ENCODE measurements at places on chromosomes 13 and 19.

- no peak for DNase-seq
These were observed 220.7 kb upstream of the MIR17HG start for GRCh38 chr13:91126806-91127205.

DNA sequence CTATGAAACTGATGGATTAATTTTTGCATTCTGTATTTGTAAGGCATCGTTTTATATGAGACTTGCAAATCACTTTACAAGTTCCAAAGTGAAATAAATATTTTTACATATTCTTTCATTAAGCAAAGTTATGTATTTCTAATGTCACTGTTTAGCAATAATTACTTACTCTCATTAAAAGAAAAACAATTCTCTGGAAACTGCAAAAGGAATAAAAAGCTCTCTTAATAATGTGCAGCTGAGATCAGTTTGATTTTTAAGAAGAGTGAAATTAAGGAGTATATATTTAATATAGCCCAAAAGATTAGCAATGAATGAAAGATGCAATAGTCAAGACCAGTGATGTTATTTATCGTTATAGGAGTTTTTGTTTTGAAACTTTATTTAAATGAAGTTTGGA lies 155.2 kb downstream of the GPC5 start:
- DNase-seq, result no peak

- no peak for DNase-seq
These were observed at the start of gene C5AR2 for GRCh38 chr19:47331931-47332547. TSS of gene C5AR2 (plus strand) at chr19:47332175. CDS start at chr19:47340800, 8,625 bp downstream.

- DNase-seq, result no peak
These were observed 33.4 kb downstream of the ABCC4 start for GRCh38 chr13:95267662-95268342.

GRCh38 chr19:39679056-39679790 lies 23.5 kb downstream of the LGALS16 start:
- DNase-seq, result no peak

GRCh38 chr19:44712864-44713515 lies 14.0 kb downstream of the CEACAM16 start:
- DNase-seq, result no peak

GRCh38 chr13:39965309-39965708 lies 309.8 kb downstream of the COG6 start:
- no peak for DNase-seq

GRCh38 chr19:14686411-14686810 lies 3.4 kb upstream of the ZNF333 start:
- no peak for DNase-seq

- DNase-seq, result no peak
These were observed 2.2 kb downstream of the GNA11 start for GRCh38 chr19:3096267-3096901.

DNA sequence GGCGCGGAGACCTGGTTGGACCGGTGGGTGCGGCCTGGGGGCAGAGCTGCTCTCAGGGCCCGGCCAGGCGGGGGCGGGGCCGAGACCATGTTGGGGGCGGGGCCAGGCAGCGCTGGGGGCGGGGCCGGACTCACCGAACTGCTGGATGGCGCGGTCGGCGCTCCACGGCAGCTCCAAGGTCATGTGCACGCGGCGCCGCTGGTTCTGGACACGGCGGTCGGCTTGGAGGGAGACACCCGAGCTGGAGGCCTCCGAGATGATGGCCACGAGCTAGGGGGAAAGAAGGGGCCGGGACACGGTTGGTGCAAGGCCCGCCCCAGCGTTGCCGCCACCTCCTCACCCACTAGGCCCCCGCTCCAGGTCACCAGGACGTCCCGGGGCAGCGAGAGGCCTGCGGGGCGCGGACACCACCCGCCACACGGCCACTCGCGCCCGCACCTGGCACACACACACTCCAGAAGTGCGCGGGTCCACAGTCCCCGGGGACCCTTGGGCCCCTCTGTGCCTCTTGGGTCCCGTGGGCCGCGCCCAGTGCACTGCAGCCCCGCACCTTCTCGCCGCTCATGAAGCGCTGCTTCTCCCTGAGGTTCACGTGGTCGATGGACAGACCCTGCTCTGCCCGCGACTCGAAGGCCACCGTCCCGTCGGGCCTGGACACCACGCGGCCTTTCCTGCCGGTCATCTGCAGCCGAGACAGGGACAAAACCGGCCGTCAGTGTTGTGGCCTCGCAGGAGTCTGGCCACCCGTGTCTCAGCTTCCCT lies 8.7 kb downstream of the GPX4 start:
- DNase-seq, result no peak

DNA sequence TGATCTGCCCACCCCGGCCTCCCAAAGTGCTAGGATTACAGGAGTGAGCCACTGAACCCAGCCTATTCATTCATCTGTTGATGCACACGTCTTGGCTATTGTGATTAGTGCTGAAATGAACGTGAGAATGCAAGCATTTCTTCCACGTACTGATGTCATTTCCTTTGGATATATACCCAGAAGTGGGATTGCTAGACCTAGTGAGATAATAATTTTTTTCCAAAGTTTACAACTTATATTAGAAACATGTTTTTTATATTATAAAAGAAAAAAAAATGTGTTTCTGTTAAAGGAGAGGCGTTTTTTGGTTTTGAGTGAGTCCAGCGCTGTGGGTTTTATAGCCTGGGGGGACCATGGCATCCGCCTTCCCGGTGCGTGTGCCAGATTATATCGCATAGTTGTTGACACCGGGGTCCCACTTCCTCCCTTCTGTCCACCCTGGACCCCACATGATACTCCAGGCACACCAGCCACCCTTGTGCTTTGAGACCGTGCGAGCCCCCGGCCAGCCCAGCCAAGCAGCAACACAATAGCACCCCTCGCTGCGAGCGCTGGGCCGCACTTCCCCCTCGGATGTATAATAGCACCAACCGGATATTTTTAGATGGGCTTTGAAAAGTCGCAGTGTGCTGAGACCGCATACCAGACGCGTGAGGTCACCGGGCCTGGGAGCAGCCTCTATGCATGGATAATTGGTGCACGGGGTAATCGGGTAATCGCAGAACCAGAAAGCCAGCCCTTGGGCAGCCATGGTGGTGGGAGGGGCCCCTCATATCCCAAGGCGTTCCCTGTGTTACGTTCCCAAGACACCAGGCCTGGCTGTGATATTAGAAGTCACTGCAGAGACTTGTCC lies 59.6 kb downstream of the MYO9B start:
- DNase-seq, result peak; percentile 99

- DNase-seq, result no peak
These were observed 734 bp upstream of the TRMT1 start for GRCh38 chr19:13117176-13117771.

DNA sequence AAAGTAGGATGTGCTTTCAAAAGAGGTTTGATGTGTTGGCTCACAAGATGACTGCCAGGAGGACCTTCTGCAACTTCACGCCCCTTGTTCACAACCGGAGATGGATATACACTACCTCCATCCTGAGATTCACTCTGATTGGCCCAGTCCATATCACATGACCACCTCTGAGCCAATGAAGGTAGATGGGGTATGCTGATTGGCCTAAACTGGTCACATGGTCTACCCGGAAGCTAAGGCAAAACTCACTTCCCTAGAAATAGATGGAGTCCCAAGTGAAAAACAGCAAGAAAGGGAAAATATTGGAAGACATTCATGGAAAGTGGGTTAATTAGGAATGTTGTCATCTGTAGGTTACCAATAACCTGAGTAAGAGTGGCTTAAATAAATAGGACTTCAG lies 119.7 kb upstream of the MRI1 start:
- no peak for DNase-seq

DNA sequence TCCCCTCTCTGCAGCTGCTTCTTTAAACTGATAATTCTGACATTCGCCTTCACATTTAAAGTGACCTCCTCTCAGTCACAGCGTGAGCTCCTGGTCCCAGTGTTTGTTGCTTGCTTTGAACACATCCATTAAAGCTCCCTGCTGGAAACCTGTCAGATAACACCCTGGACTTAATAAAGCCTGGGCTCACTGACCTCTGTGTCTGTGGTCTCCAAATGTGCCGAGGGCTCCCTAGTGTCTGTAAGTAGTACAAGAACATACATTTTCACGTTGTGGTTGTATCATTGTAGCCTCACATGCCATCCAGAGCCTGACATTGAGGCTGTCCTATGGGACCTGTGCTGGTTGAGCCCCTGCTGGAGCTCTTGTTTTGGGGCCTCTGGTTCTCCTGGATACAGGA lies 2.6 kb upstream of the PSG4 start:
- no peak for DNase-seq

GRCh38 chr19:51564791-51565190 lies 6.3 kb upstream of the ZNF175 start:
- DNase-seq, result no peak

GRCh38 chr13:86003029-86003428 lies 203.8 kb upstream of the SLITRK6 start:
- no peak for DNase-seq

DNA sequence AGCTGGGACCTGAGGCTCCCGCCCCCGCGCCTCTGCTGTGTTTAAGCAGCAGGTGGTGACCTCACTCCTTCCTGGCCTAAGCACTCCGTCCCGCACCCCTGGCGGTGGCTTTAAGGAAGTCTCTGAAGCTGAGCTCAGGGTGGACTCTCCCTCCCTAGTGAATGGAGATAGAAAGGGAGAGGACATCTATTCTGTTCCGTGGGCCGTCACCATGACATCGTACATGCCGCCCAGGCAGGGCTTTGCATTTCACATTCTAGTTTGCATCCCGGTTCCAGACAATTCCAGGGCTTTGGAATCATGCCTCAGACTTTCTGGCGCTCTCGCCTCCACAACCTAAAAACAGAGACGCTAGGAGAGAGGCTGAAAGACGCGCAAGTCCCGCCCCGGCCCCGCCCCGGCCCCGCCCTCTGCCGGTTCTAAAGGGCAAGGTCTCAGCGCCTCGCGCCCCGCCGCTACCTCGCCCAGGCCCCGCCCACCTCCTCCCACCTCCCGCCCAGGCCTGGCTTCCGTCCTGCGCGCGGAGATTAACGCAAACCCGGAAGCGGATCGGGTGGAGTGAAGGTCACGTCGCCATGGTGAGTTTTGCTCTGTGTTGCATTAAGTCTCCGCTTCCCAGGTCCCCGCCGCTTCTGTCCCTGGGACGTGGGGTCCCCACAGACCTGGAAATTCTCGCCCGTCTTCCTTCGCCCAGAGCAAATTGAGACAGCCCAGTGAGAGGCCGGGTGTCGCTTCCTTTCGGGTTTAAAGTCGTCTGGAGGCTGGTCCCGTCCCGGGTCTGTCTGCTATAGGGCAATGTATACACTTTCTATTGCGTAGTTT lies at the start of gene ZNF808:
Gene ZNF808, plus strand, starts transcription at position 535 of the 822 bp plus-strand sequence. CDS start 15,617 bp downstream, outside the sequence.
- DNase-seq, result peak; percentile 79

- DNase-seq, result no peak
These were observed 263.9 kb downstream of the MZT1 start for GRCh38 chr13:72463561-72463960.

DNA sequence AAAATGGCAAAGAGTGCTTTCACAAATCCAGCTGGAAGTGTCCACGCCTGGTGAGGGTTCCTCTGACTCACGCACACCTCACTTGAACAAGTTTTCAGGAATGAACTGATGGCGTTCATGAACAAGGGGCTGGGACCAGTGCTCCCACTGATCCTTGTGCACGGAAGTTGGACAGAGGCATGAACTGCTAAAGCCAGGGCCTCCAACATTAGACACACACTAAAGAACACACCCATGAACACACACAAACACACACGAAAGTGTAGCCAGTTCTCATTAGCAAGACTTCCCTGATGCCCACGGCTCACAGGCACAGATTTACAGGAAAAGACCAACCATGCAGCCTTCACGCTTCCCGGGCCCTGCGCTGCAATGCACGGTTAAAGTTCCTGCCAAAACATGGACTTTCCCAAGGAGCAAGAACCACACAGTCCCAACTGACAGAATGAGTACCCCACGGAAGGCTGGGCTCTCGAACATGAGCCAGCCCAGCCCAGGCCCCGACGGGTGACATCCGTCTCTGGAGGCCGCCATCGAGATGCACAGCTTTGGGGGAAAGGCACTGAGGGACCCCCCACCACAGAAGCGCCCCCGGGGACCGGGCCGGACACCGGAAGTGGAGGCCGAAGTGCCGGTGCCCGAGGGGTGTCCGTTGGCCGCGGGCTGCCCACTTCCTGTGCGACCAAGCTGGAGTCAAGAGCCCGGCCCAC lies 808 bp downstream of the DNMT1 start:
- no peak for DNase-seq
